ENCODE measurements at places on chromosomes 5 and 9.

DNA sequence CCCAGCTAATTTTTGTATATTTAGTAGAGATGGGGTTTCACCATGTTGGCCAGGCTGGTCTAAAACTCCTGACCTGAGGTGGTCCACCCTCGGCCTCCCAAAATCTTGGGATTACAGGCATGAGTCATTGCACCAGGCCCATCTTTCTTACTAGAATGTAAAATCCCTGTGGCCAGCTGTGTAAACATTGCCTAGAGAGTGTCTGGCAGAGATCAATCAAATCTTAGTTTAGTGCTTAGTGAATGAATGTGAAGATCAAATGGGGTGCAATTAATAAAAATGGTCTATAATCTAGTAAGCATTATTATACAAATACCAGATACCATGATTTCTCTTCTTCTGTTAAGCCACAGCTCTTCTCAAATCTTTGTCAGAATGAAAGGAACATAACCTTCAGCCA lies 289.9 kb downstream of the KCTD16 start:
- no peak for DNase-seq

DNA sequence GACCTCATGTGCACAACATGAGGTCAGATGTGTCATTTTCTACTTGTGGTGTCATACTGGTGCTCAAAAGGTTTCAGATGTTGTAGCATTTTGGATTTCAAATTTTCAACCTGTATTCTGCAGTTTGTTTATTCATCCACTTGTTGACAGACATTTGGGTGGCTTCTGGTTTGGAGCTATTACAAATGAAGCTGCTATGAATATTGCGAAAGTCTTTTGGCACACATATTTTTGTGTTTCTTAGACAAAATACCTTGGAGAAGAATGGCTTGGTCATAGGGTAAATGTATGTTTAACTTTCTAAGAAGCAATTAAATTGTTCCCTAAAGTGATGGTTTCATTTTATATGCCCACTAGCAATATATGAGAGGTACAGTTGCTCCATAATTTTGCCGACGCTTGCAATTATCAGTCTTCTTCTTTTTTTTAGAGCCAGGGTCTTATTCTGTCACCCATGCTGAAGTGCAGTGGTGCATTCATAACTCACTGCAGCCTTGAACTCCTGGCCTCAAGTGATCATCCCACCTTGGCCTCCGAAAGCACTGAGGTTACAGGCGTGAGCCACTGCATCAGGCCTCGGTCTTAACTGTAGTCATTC lies 70.7 kb upstream of the TRPC7 start:
- DNase-seq = no peak

DNA sequence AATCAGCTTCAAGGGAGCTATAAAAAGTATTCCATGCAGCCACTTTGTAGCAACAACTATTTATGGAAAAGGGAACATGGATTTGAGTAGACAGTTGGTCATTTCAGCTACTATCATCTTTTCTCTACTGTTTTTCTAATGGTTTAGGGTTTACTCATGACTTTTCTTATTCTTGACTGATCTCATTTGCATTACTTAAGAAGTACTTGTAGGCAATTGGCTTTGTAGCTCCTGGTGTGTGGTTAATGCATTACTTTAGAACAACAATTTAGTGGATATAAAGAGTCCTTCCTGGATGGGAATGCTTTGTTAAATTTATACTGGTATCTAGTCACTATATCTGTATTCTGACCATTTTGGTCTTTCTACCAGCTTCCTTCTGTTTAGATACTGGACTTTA lies 59.8 kb upstream of the NTRK2 start:
- no peak for DNase-seq

DNA sequence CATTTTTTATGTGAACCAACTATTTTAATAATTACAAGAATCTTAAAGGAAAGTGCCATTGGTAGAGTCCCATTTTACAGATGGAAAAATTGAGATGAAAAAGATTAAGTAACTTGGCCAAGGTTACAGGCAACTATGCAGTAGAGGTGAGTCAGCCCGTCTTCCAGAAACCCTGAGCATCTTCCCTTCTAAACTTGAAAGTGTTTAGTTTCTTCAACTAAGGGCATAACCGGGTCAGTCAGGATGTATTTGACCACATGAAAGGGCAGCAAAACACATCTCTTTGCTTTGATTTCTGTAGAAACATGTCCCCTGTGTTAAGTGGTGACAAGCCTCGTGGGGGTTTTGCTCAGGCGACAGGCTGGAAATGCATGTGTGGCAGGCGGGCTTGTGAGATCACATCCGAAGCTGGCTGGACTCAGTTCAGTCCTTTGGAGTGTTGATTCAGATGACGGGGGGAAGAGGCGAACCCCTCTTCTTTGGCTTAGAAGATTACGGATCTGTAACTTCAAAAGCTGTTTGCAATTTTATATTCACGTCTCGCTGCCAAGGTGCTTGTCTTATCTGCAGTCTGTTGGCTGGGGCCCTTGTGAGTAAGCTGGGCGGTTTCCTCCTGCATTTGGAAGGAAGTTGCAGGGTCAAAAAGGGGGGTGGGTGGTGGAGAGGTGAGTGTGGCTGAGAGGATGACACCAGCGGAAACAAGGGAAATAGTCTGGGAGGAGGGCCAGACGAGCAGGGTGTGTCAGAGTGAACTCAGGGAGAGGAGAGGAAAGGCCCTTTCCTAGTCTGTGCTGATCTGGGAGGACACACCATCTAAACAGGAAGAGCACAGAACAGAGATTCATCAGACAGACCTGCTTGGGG lies 78.9 kb upstream of the RPS23 start:
- peak; percentile 82 for DNase-seq

GRCh38 chr9:70367305-70367930 lies 47.0 kb downstream of the KLF9 start:
- DNase-seq = no peak

GRCh38 chr9:93569621-93570174 lies 6.7 kb upstream of the PHF2 start:
- no peak for DNase-seq

DNA sequence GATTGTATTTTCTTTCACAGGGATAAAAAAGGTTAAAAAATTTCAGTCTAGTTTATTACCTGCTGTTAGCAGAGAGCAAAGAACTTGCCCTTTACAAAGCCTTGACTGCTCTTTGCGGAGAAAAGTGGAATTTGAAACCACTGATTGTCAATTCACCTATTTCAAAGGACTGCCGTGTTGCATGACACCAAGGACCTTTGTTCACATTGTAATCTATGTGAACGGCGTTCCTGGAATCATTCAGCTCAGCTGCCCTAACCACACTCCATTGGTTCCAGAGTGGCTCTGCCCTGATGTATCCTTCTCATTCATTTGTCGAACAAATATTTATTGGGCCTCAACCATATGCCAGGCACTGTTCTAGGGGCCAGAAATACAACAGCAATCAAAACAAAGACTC lies 377.5 kb upstream of the RFX3 start:
- DNase-seq = no peak

DNA sequence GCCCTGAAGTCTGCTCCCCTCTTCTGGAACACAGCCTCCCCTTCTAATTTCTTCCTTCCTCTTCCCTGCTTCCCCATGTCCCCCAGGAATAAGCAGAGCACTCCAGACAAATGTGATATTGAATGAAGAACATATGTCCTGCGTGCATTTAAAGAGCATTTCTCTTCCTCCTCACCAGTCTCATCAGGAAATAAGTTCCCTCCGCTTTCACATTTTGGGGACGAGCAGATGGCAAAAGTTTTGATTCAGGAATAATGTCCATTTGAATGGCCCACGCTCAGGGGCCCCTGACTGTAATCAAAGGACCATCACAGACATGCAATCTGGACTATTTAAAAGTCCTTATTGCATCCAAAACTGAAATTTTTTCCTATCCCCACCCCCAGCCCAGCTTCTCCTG lies 316.1 kb downstream of the CDK5RAP2 start:
- no peak for DNase-seq

DNA sequence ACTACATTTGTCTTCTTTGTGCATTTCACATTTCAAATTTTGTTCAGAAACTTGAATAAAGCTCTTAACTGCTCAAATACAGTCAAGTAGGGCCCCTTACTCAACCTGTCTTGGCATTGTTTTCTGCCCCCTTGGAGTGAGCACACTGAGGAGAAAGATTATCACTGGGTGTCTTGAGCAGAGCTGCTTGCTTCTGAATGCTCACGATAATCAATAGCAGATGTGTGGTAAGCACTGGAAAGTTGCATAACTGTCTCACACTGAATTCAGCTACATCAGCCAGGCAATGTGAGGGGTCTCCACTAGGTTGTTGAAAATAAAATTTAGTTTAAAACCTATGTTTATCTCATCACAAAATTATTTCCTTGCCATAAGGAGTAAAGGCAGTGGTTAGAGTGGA lies 7.8 kb upstream of the TNFAIP8 start:
- DNase-seq = no peak

GRCh38 chr5:37272511-37272910 lies 23.3 kb upstream of the CPLANE1 start:
- DNase-seq = peak; percentile 89

GRCh38 chr5:89168766-89169165 lies 285.8 kb upstream of the MEF2C start:
- no peak for DNase-seq

DNA sequence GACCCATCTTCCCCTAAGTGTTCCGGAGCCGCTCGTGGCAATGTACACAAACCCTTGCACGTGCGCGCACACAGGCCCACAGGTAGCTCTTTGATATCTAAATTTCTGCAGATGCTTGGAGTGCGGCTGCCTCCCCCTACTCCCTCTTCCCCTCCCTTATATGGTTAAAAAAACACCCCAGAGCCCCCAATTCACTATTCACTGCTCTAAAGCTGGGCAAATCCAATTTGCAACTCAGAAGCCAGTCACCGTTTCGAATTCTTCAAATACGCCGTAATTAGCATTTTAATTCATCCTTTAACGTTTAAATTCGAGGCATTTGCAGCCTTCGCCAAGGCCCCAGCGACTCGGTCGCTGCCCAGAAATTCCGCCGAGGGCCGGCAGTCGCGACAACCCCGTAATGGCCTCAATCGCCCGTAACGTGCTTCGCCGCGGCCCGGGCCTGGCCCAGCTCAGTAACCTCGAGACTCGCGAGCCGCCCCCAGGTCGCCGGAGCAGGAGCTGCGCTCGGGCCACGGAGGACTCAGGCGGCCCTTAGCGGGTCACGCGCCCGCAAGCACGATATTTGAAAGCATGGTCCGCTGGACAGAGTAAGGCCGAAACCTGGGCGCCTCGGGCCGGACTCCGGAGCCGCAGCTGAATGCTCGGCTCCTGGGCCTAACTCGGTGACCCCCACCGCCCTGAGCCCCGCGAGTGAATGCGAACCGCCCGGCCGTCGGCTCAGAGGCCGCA lies 1.3 kb downstream of the IRX2 start:
- no peak for DNase-seq

GRCh38 chr5:91288118-91288916 lies 94.8 kb downstream of the ARRDC3 start:
- no peak for DNase-seq

DNA sequence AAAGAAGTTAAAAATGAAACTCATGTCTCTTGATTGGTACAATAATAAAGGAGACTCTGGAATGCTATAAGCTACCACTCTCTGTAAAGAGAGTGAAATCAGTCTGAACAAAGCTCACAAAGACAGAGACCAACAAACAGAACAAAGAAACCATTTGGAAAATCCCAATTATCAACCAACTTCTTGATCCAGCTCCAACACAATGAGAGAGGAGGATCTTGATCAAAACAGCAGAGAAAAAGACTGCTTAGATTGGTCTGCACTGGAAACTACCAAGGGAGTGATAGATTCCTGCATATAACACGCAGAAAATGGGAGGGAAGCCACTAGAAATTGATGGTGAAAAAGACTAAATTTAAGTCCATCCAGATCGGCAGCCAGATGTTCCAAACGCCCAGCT lies 23.1 kb upstream of the RNF38 start:
- no peak for DNase-seq

DNA sequence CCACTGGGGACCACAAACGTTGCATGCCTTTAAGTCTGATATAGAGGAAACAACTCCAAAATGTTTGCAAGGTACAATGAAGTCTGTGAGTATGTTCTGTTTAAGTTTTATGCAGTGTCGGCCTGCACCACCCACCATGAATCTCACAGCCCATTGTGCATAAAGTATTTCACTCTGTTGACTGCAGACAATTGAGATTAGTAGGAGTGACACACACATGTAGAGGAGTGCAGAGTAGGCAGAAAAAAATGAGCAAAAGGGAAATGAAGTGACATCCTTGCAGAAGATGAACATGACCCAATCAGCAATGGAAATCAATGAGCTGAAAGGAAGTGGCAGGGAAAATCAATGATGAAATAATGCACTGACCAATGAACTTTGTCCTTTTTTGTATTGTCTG lies 315.6 kb upstream of the PTPRD start:
- no peak for DNase-seq

DNA sequence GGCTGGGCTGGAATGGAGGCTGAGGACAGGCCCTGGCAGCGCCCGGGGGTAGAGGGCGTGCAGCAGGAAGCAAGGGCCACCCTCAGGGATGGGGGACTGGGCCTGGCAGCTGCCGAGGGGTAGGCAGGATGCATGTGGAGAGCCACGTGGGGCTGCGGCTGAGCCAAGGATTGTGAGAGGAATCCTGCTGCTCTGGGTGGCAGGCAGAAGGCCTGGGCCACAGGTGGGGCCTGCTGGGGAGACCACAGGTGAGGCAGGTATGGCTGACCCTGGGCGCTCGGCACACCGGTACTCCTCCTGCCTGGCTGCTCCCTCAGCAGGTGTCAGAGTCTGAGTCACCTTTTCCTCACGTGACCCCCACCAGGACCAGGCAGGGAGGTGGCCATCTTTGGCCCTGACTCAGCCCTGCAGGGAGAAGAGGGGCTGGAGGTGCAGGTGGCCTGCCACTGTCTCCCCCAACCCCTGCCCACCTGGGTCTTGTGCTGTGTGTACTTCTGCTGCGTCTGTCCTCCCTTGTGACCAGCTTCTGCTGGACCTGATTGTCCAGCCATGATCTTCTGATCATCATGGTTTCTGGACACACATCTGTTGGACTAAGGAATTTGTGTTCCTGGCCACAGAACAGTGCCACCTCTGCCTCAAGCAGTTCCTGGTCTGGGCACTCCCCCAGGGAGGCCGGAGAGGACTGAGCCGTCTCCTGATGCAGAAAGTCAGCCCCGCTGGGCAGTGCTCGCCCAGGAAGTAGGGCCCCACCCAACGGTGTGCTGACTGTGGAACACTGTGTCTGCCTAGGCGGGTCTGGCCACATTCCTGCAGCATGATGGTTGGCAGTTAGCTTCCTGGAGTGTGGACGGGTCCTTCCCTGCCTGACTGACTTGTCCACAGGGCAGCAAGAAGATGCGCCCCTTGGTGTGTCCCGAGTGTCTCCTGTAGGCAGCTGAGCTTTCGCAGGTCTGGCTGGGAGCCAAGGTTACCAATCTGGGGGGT lies 6.4 kb downstream of the ARRDC1 start:
- peak; percentile 99 for DNase-seq

GRCh38 chr5:158268286-158268685 lies 409.3 kb upstream of the CLINT1 start:
- DNase-seq = no peak
